ENCODE measurements at places on chromosomes 5 and 9.

GRCh38 chr5:35365758-35366157 is 135.5 kb upstream of the PRLR start:
- DNase-seq, result no peak

DNA sequence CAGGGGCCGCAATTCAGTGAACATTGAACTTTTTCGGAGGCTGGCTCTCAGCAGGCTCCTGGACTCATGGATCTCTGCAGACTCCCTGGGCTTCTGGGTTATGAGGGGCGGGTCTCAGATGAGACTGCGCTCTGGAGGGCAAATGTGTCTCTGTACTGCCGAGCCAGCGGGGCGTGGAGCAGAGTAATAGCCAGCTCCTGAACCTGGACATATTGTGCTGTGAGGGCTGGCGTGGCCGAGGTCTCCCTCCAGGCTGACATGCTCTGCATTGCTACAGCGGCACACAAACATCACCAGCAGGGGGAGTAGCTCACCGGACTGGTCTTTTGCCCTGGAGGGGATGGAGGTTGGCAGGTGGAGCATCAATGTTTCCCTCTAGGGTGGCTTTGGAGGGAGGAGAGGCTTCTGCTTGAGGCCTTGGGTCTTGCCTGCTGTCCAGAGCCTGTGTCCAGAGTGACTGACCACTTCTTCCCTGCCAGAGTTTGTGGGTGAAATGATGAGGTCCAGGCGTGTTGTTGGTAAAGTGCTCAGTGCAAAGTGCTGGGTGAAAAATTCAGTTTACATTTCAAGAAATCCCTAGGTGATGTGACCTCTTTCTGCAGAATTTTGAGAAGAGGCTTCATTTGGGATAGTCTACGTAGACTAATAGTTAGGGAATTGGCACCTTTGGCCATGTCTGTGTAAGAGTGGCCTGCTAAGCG is 10.9 kb upstream of the GADD45G start:
- peak; percentile 55 for DNase-seq

- DNase-seq, result no peak
These were observed 49.0 kb downstream of the DIRAS2 start for GRCh38 chr9:90593646-90594045.

- DNase-seq, result no peak
These were observed 94.2 kb upstream of the MVB12B start for GRCh38 chr9:126232461-126232860.

DNA sequence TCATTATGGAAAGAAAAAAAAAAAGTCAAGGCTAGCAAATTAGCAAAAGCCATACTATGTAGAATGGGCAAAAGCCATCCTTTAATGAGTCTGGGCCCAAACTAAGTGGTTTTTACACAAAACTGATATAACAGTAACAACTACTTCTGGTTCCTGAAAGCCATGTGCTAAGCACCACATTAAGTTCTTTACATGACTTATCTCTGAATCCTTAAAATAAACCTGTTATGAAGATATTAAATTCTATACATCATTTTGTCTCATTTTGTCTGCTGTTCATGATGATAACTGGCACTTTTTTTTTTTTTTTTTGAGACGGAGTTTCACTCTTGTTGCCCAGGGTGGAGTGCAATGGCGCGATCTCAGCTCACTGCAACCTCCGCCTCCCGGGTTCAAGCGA is 5.0 kb downstream of the FNIP1 start:
- DNase-seq, result no peak

DNA sequence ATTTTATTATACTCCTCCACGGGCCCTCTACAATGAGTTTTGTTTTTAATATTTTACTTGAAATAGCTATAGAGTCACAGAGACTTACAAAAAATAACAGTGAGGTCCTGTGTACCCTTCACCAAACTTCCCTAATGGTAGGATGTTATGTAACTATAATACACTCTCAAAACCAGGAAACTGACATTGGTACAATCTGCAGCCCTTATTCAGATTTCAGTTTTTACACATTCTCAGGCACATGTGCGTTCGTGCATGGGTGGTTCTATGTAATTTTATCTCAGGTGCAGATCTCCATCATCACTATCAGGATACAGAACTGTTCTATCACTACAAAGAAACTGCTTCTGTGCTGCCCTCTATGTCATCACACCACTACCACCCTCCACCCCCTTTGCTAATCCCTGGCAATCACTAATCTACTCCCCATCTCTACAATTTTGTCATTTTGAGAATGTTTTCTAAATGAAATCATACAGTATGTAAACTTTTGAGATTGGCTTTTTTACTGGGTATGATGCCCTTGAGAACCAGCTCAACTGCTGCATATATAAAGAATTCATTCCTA is 16.4 kb downstream of the RAB14 start:
- DNase-seq, result no peak

DNA sequence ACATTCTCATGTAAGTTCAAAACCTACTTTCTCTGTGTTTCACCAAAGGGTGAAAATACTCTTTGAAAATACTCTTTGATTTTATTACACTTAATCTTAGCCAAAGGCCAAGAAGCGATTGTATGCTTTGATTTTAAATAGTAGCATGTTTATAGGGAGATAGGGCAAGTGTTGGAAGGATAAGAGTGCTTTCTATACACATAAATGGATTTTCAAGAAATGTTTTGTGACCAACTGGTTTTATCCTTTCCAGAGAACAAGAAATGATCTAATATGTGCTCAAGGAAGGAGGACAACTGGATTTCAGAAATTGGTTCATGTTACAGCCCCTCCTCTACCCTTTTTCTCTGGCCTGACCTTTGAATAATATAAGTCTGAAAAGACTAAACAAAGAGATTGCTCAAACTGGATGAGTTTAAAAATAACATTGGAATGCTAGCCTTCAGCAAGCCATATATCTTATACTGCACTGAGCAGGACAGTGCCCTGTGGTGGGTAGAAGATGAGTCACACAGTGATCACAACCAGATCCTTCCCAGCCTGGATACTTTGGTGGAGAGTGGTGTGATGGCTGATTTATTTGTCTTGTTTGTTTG is 13.1 kb downstream of the PALM2AKAP2 start:
- no peak for DNase-seq

GRCh38 chr9:71681104-71681707 is 87.1 kb downstream of the CEMIP2 start:
- DNase-seq, result no peak

DNA sequence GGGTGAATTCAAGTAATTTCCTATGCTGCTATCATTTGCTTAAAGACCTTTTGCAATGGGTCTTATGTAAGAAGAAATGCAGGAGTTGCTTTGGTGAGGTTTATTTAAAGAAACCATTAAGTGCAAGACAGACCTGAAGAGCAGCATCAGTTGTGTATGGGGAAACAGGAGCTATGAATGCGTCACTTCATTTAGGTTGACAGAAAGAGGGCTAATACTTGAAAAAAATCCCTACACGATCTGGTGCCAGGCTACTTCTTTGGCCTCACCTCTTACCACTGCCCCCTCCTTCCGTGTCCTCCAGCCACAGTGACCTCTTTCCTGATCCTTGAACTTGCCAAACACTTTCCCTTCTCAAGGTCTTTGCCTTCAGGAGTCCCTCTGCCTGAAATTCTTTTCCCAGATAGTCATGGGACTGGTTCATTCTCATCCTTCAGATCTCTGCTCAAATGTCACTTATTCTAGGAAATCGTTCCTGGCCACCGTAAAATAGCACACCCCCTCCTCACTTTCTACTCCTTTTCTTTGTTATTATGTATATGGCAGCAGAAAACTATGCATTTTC is 1.4 kb upstream of the JAK2 start:
- no peak for DNase-seq

GRCh38 chr5:53381-54174 is 38.4 kb upstream of the PLEKHG4B start:
- peak; percentile 7 for DNase-seq

DNA sequence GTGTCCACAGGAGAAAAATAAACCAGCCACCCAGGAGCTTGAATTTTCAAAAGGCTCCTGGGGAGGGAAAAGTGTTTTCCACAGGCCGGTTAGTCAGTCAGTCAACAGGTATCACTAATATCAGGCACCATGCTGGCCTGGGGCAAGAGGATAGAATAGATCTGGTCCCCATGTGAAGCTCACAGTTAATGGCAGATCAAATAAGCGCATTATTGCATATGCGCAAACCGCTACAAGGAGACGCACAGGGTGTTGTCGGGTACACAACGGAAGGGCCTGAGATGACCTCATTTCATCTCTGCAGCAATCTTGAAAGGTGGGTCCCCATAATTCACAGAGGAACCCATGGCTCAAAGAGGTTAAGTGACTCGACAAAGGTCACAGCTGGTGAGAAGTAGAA is 260.7 kb downstream of the CRB2 start:
- no peak for DNase-seq

GRCh38 chr9:126424511-126424910 is 97.9 kb downstream of the MVB12B start:
- DNase-seq, result no peak

- no peak for DNase-seq
These were observed 107.2 kb downstream of the RASGRF2 start for GRCh38 chr5:81067406-81067805.

- DNase-seq, result no peak
These were observed 90.5 kb upstream of the DNAH5 start for GRCh38 chr5:14034963-14035362.

DNA sequence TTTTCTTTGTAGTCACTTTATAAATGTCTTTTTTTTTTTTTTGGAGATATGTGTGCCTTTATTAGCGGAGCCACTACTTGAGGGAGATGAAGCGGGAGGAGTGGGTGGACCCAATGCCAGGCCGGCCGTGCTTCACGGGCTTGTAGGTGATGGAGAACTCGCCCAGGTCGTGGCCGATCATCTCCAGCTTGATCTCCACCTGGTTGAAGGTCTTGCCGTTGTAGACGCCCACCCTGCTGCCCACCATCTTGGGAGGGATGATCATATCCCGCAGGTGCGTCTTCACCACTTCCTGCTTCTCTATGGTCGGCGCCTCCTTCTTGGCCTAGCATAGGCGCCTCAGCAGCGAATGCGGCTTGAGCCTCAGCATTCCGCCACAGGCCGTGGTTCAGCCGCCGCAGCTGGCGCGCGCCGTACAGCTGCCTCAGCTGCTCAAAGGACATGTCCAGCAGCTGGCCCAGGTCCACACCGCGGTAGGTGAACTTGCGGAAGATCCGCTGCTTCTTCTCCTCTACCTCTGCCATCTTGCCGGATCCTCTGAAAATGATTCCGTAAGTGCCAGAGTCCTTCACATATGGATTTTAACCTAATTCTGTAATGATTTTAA is 1095.6 kb downstream of the MAT2B start:
- DNase-seq, result no peak

DNA sequence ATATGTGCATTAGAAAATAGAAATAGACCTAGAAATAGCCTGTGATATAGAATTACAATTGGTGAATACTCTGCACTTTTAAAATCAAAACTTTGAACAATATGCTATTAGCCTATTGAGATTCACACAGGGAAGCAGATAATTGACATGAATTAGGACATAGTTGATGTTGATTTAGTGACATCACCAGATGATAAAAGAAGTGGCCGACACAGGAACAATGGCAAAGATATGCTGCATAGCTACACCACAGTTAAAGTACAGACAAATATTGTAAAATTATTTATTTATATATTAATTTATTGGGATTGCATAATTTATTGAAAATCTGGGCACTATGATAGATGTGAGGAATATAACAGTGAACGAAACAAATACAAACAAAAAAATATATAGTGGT is 261.5 kb upstream of the CCNH start:
- no peak for DNase-seq

- peak; percentile 8 for DNase-seq
These were observed at the start of gene FER for GRCh38 chr5:108747774-108748400. Gene FER, plus strand, starts transcription at chr5:108747897. Its CDS starts 50,286 bp downstream, at chr5:108798183.

- DNase-seq, result peak; percentile 57
These were observed 258.1 kb upstream of the NFIL3 start for GRCh38 chr9:91681461-91682305.

GRCh38 chr5:124990723-124991122 is 244.3 kb upstream of the ZNF608 start:
- no peak for DNase-seq

GRCh38 chr9:125580701-125581286 is 126.2 kb downstream of the MAPKAP1 start:
- DNase-seq, result no peak

GRCh38 chr5:140338336-140338735 is 8.1 kb downstream of the HBEGF start:
- DNase-seq, result no peak
